ENCODE measurements at places on chromosomes 2 and 18.

DNA sequence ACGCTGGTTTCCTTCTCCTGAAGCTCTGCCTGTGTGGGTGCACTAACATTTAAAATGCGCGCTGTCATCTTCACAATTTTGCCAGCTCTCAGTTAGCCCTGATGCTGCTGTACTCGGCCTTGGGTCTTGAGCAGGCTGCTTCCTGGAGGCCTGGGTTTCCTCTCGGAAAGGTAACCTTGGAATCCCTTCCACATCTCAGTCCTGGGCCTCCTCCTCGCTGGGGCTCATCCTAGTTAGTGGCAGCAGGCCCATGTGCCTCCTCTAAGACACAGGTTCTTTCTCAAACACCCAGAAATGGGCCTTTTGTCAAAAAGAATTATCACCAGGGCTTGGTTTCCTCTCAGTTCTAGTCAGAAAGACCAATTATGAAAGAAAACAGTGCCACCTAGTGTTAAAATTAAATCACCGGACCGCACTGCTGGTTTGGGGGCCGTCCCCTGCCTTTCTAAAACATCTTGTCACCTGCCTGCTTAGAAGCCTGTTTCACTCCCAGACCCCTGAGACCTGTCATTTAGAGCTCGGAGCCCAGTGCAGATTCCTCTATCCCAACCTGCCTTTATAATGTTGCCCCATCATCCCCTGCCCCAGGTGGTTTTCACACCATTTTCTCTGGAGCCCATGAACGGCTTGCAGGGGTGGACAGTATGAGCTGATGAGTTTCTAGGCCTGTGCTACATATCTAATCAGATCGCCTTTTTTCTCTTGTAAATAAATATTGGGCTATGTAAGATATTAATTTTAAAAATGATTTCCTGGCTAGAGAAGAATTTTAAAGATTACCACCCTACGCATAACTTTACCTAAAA is 42.4 kb downstream of the HK2 start:
- no peak for DNase-seq

GRCh38 chr2:214169736-214170135 is 241.1 kb upstream of the VWC2L start:
- DNase-seq = no peak

GRCh38 chr18:58013241-58014211 is 30.5 kb upstream of the NEDD4L start:
- DNase-seq = no peak

DNA sequence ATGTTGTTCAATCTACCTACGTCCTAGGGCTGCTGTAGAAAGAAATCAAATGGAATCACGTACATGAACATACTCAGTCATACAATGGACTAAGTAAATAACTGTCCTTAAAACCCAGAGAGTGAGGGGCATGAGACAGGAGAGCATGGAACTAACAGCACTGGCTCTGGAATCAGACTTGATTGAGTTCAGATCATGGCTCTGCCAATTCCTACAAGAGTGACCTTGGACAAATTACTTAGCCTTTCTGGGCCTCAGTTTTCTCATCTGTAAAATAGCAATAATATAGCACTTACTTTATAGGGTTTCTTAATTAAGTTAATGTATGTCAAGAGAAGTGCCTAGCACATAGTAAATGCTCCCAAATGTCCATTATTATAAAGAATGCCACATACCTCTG is 106.8 kb downstream of the HNRNPLL start:
- no peak for DNase-seq

DNA sequence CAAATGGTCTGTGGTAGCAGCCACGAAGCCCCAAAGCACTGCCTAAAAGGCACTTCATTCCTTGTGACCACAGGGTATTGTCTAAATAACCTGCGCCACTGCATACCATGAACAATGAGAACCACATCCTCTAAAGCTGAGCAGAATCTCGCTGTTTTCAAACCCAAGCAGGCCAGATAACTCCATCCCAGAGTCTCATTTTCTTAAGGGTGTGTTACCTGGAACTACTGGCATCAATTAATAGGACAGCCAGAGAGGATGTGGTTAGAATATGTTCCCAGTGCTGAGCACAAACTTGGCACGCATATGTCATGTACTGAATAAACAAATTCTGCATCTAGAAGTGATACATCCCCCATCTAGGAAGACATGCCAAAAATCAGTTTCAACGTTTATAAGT is 13.0 kb downstream of the VPS4B start:
- DNase-seq = no peak

GRCh38 chr2:104312684-104313083 is 541.2 kb upstream of the POU3F3 start:
- no peak for DNase-seq

GRCh38 chr2:165494573-165494972 is 25.1 kb downstream of the CSRNP3 start:
- no peak for DNase-seq

DNA sequence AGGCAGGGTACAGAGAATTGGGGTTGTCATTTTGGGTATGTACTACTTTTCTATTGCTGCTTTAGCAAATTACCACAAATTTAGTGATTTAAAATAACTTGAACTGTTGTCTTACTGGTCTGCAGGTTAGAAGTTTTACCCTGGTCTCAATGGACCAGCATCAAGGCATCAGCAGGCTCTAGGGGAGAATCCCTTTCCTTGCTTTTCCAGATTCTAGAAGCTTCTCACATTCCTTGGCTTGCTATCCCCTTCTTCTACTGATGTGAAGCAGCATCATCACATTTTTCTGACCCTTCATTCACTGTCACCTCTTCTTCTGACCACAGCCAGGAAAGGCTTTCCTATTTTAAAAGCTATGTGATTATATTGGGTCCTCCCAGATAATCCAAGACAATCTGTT is 237.8 kb upstream of the RBMS1 start:
- DNase-seq = no peak

DNA sequence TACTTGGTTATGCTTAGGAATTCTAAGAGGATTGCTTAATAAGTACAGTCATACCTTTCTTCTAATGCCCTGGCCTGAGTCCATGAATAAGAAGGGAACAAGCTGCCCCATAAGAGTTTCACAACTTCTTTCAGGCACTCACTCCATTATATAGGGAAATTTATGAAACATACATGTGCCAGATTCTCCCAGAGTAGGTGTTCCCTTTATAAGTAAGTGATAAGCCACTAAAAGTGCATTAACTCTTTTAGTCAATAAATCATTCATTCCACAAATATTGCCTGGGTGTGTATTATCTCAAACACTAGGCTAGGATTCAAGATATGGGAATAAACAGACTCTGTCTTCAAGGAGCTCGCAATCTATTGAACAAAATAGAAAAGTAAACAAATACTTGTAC is 84.5 kb upstream of the RBBP8 start:
- no peak for DNase-seq

GRCh38 chr18:58359218-58359617 is 269.7 kb downstream of the ALPK2 start:
- no peak for DNase-seq

DNA sequence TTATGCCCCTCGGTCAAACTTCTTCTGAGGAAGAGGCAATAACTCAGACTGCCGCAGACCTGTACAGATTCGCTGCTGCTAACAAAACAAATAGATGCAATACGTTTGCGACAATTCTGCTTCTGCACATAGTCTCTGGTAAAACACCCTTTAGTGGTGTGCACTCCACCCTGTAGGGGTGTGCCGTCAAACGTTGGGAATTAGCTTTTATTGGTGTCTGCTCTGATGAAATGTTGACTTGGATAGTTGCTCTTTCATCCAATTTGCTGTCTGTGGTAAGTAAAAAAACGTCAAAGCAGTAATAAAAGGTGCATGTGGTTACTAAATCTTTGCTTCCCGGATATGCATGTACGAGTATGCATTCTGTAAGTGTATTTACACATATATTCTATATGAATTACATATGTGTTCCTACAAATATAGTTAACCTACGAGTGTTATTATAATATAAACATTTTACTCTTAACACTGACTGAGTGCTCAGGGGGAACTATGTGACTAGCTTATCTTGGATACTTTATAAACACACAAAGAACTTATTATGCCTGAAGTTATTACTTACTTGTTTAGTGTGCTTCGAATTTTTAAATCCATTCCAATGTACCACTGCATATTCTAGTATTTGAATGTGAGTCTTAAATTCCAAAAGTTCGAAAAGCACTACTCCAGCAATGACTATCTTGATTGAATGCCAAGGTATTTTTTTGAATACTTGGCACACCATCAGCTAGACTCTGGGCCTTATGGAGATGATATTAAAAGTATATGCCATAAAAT is 610.2 kb downstream of the ZEB2 start:
- no peak for DNase-seq

DNA sequence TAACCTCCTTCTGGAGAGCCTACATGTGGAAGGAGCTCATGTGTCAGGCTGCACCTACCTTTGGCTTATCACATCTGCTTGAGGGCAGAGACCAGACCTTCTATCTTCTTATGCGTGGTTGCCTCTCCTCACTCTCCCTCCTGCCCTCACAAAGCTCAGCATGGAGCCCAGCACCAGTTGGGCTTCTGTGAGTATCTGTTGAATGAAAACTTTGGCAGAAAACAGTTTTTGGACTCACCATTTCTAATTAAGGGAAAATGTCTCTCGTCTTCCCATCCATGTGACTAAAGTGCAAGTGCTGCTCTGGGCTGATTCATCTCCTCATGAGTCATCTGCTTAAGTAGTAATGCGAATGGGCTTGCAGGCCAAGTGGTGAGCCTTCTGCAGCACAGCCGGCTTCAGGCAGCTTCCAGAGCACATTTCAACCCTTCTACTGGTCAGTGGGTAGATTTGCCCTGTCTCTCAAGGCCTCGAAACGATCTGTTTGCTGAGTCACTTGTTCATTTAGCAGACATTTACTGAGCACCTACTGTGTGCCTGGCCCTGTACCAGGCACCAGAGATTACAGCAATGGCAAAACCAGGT is 102.6 kb downstream of the VSNL1 start:
- DNase-seq = no peak

GRCh38 chr2:234787114-234787513 is 164.7 kb upstream of the SH3BP4 start:
- no peak for DNase-seq

DNA sequence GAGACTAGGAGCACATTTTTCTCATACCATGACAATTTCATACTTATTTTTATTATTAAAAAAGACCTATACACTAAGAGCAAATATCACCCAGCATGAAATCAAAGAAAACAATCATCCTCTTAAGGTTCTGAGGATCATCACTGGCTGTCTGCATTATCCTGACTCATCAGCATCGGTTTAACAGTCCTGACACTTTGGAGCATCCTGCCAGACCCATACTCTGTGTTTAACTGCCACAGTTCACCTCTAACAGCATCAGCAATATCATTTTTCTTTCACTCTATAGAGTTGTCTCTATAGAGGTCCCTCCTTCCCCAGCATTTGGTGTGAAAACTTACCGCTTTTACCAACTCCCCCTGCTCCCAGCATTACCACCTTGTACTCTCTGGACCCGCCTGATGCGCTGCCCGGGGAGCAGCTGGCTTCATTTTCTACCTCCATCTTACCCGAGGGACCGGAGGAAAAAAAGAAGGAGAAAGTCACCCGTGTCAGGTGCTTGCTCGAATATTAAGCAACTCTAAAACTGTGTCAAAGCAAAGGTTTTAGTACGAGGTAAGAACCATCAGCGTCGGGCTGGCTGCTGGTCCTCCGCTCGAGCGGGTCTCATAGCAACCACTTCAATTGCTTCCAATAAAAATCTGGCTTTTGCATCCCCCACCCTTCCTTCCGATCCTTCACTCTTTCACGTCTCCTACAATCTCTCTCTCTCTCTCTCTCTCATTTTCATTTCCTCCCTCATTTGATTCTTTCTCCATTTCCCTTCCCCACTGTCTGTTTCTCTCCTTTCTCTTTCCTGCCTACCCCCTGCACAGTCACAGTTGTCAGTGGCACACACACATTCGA is at the start of gene RIT2:
Gene RIT2, minus strand, starts transcription at position 610 of the 846 bp plus-strand sequence.
- no peak for DNase-seq

- DNase-seq = no peak
Observed at GRCh38 chr18:58813561-58814225, 51.0 kb upstream of the ZNF532 start.

GRCh38 chr2:44459739-44460138 is 98.0 kb downstream of the CAMKMT start:
- DNase-seq = no peak

- no peak for DNase-seq
Observed at GRCh38 chr2:105643405-105644173, 101.1 kb upstream of the NCK2 start.

GRCh38 chr2:29223257-29223656 is 108.0 kb downstream of the CLIP4 start:
- no peak for DNase-seq

DNA sequence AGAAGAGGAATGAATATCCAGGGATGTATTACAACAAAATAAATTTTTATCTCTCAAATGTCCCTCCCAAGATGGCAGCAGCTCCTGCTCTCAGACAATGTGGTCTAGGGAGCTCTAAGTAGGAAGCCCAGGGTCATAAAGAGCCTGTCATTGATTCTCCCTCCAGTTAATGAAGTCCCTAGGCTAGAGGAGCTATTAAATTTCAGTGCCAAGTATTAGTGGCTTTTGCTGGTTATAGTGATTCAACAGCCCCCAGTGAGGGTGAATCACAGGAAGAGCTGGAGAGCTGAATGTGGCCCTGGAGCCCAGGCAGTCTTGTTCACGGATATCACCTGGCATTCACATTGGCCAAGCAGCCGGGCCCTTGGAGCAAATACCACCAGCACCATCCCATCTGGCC is 109.8 kb upstream of the YPEL5 start:
- DNase-seq = no peak

- DNase-seq = no peak
Observed at GRCh38 chr2:95054016-95054415, 28.5 kb downstream of the MAL start.

GRCh38 chr2:30704309-30705020 is 102.8 kb downstream of the CAPN13 start:
- no peak for DNase-seq

- DNase-seq = no peak
Observed at GRCh38 chr18:24446453-24446852, 14.0 kb upstream of the HRH4 start.

GRCh38 chr2:100483895-100484294 is 13.6 kb downstream of the NMS start:
- no peak for DNase-seq

GRCh38 chr2:18610651-18611050 is 21.3 kb upstream of the NT5C1B start:
- DNase-seq = no peak

- DNase-seq = no peak
Observed at GRCh38 chr2:176704282-176704858, 435.1 kb downstream of the MTX2 start.

GRCh38 chr2:203532957-203533658 is 2.0 kb downstream of the RAPH1 start:
- no peak for DNase-seq

- DNase-seq = no peak
Observed at GRCh38 chr18:47333926-47334635, 82.6 kb upstream of the SKOR2 start.

- DNase-seq = no peak
Observed at GRCh38 chr2:66574701-66575624, 140.0 kb downstream of the MEIS1 start.

All from lower lobe of right lung (tissue), 2 donors.